ENCODE measurements at places on chromosomes 6 and 20.
A peak's percentile ranks its signal among the peaks of the same experiment; 100 is the strongest.

- no peak for DNase-seq
These were observed 162.5 kb downstream of the ALDH8A1 start for GRCh38 chr6:134787261-134787877.

DNA sequence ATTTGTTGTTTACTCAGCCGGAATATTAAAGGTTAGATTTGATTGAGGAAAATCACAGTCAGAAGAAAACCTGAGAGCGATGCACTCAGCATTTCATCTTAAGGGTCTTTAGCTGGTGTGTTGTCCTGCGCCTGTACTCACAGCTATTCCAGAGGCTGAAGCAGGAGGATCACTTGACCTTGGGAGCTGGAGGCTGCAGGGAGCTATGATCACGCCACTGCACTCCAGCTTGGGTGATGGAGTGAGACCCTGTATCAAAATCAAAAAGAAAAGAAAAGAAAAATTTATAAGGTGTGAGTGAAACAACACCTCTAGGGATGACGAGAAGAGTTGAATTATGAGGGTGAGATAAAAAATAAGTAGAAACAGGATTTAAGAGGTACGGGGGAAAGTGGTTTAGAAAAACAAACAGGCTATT, 165.0 kb downstream of the TRIM27 start:
- DNase-seq, result no peak

- DNase-seq, result no peak
These were observed 63.8 kb downstream of the TNFRSF21 start for GRCh38 chr6:47245745-47246371.

- no peak for DNase-seq
These were observed 8.1 kb upstream of the DDR1 start for GRCh38 chr6:30876039-30876730.

GRCh38 chr6:156256161-156256560, 521.0 kb upstream of the ARID1B start:
- DNase-seq, result no peak

GRCh38 chr6:125781314-125781868, 9.4 kb upstream of the NCOA7 start:
- DNase-seq, result peak; percentile 52

- no peak for DNase-seq
These were observed 16.4 kb downstream of the ZNF831 start for GRCh38 chr20:59179988-59180387.

GRCh38 chr6:53761036-53761435, 33.8 kb upstream of the LRRC1 start:
- DNase-seq, result no peak

- no peak for DNase-seq
These were observed 62.7 kb downstream of the SLC24A3 start for GRCh38 chr20:19275038-19275629.

DNA sequence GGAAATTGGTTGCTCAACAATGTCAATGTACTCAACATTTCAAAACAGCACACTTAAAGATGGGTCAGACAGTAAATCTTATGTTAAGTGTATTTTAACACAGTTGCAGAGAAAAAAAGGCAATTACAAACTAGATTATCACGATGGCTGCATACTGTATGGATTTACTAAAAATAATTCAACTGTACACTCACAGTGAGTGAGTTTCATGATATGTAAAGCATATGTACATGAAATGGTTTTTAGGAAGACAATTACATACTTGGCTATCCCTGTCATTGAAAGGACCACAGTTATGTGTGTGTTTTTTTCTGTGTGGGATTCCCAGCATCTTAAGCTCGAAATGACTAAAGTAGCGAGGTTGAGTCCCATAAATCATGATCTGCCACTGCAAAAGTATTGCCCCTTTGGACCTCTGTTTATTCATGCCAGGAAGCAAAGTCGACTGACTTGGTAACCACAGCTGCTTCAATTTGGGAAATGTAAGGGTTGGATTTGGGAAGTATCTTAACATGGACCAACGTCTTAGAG, 5.5 kb upstream of the SALL4 start:
- no peak for DNase-seq

DNA sequence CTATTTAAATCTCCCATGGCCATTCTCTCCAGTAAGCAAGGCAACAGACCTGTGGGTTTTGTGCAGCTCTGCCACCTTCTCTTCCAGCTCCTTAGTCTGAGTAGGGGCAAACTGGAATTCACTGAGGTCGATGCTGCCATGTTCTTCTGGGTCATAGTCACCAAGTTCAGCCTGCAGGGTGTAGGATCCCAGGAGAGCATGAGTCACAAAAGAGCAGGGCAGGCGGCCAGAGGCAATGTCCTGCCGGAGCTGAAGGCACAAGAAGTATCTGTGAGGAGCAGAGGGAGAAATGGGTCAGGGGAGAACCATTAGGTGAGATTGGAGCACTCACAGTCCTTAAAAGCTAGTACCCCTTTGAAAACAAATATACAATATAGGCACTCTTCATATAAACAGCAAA, 73.7 kb downstream of the SMLR1 start:
- no peak for DNase-seq

DNA sequence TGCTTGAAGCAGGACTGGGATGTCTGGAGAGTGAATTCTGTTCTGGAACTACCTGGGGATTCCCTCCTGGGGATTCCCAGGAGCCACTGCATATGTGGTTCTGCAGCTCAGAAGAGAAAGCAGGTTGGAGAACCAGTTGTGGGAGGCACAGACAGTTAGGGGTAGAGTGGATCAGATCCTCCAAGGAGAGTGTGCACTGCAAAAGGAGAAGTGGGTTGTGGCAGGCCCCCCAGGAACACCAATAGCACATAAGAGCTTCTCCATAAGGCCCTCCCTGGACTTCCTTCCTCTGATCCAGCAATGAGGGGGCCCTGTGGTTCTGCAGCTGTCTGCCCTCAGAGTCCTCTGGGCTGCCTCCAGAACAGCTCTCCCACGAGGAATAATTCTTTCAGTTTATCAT, 369.2 kb upstream of the CNR1 start:
- no peak for DNase-seq

DNA sequence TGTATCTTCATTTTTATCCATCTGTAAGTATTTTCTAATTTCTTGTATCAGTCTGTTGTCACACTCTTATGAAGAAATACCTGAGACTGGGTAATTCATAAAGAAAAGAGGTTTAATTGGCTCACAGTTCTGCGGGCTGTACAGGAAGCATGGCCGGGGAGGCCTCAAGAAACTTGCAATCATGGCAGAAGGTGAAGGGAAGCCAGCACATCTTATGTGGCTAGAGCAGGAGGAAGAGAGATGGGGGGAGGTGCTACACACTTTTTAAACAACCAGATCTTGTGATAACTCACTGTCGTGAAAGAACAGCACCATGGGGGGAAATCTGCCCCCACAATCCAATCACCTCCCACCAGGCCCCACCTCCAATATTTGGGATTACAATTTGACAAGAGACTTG, 10.9 kb upstream of the BCKDHB start:
- DNase-seq, result no peak

DNA sequence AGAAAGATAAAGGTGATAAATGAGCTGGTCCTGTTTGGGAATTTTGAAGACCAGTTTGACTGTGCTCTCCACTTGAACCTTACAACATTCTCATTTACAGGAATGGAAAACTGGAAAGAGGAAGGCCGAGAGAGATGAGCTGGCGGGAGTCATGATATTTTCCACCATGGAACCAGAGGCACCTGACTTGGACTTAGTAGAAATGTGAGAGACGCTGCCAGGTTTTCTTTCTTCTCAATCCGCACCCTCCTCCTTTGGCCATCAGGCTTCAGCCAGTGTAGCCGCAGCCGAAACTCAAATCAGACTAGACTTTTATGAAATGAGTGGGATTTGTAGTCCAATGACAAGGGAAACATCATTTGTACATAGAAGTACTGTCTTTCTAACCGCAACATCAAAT, 54.7 kb upstream of the SYNJ2 start:
- no peak for DNase-seq

GRCh38 chr20:4973330-4974097, 27.8 kb downstream of the SLC23A2 start:
- no peak for DNase-seq

GRCh38 chr6:49649988-49650387, 13.3 kb upstream of the RHAG start:
- DNase-seq, result no peak

GRCh38 chr6:1735239-1735803, 125.6 kb downstream of the FOXC1 start:
- DNase-seq, result no peak

DNA sequence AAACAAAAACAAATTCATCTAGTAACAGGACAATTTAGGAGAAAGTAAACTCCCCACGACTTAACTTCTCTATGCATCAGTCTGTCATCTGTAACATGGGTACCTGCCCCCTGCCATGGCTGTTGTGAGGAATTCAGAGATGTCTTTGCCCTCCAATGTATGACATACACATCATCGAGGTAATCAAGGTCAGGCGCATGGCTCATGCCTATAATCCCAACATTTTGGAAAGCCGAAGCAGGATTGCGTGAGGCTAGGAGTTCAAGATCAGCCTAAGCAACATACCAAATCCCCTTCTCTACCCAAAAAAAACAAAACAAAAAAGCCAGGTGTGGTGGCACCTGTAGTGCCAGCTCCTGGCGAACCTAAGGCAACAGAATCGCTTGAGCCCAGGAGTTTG, 9.0 kb downstream of the EEF1A1 start:
- no peak for DNase-seq

GRCh38 chr6:22727710-22728109, 158.3 kb downstream of the HDGFL1 start:
- DNase-seq, result no peak

GRCh38 chr6:100790084-100790483, 91.0 kb downstream of the ASCC3 start:
- no peak for DNase-seq

- DNase-seq, result peak; percentile 74
These were observed 16.6 kb downstream of the SLC2A12 start for GRCh38 chr6:134035823-134036296.

- DNase-seq, result no peak
These were observed 95.1 kb upstream of the FOXP4 start for GRCh38 chr6:41451039-41451438.

DNA sequence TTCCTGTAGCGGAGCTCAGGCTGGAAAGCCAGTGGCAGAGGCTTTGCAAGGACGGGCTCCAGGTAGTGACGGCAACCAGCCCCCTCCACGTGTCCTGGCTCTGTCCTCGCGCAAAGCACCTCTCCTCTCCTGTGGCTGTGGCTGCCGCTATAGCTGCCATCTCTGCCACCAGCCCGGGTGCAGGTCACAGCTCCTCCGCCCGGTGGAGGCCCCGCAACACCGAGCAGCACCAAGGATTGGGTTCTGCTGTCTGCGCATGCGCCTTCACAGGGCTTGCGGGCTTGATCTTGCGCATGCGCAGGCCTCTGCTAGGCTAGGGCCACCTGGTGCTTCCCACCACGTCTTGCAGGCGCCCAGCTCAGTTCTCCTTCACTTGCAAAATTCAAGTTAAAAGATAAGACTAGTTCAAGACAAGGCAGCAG, 625.4 kb downstream of the QKI start:
- DNase-seq, result no peak

GRCh38 chr6:20302702-20303251, 90.5 kb upstream of the MBOAT1 start:
- DNase-seq, result no peak

DNA sequence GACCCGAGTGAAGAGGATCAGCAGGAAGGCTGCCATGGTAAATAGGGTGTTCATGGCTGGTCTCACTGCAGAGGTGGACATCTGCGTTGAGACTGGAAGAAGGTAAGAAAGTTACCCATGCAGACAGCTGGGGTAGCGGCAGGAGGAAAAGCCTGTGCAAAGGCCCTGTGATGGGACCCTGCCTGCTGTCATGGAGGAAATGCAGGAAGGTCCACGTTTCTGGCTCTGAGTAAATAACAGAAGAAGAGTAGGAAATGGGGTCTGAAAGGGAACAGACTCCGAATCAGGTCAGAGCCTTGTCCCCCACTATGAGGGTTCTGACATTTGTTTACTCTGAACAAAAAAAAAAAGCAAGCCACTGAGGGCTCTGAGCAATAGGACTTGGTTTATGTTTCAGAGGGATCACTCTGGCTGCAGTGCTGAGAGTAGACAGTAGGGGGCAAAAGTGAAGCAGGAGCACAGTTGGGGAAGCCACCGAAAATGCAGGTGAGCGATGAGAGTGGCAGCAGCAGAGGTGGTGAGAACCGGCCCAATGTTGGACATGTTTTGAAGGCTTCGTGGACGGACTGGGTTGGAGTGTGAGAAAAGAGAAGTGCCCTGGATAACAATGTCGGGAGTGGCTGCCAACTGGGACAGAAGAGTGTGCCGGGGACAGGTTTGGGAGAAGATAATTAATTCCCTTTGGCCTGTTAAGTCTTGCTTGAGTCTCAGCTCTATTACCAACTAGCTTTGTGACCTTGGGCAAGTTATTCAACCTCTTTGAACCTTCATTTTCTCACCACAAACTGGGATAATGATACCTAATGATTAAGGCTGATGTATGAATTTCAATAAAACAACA, 57.9 kb upstream of the MAP7 start:
- DNase-seq, result peak; percentile 17

- DNase-seq, result no peak
These were observed at the start of gene TAAR5 for GRCh38 chr6:132589454-132589853. TAAR5 (minus strand) TSS chr6:132589741; CDS start chr6:132589686, 55 bp downstream.

DNA sequence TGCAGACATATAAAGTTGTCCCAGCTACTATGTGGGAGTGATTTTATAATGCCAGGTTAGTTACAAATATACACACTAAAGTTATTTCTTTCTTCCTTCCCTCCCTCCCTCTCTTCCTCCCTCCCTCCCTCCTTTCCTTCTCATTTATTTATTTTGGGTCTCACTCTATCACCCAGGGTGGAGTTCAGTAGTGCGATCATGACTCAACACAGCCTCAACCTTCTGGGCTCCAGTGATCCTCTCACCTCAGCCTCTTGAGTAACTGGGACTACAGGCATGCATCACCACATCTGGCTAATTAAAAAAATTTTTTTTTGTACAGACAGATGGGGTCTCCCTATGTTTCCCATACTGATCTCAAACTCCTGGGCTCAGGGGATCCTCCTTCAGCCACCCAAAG, 59.2 kb downstream of the PHF20 start:
- DNase-seq, result no peak

DNA sequence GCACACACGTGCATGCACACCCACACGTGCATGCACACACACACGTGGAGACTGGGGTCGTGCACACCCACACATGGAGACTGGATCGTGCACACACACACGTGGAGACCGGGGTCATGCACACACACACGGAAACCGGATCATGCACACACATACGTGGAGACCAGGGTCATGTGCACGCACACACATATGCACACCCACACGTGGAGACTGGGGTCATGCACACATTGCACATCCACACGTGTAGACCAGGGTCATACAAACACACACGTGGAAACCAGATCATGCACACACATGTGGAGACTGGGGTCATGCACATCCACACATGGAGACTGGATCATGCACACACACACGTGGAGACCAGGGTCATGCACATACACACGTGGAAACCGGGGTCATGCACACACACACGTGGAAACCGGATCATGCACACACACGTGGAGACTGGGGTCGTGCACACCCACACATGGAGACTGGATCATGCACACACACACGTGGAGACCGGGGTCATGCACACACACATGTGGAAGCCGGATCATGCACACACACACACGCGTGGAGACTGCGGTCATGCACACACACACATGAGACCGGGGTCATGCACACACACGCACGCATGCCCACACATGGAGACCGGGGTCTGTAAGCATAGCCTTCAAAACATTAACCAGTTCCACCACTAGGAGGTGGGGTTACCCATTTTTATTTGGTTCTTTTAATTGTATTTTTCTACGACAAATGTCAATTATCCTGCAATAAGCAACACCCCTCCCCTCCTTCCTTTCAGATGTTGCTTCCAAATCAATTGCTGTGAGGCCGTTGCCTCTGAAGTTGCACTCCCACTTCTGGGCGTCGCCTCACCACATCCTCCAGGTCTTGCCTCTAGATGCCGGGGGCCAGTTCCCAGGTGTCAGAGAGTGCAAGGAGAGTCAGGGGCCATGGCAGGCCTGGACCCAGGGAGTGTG, 95.8 kb downstream of the TMEM242 start:
- peak; percentile 17 for DNase-seq

All from NCI-H1092 treated with DMSO at 0.1 percent for 48 hours (cell line).